ENCODE measurements at places on chromosomes 13 and 19.
A peak's percentile ranks its signal among the peaks of the same experiment; 100 is the strongest.

DNA sequence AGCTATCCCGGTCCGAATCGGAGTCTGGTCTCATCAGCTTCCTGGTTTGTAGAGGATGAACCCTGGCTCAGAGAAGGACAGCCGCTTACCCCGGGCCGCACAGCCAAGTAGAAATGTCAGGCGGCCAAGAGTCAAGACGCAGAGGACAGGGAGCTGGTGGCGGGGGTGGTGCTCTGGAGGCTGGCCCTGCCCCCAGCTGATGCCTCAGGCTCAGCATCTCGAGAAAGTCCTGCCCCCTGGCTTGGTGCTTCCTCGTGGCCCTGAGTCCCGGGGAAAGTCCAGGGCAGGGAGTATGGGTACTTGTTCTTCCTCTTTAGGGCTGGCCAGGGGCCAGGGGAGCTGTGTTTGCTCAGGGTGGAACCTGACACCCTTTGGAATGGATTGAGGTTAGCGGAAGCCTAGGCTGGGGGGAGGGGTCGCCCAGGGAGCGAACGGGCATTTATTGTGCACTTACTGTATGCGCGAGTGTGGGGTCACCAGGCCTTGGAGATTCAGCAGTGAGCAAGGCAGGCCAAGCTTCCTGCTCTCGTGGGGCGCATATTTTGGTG lies 2.2 kb downstream of the TJP3 start:
- DNase-seq, result no peak

GRCh38 chr13:80894917-80895316 lies 554.0 kb upstream of the SPRY2 start:
- DNase-seq, result no peak

DNA sequence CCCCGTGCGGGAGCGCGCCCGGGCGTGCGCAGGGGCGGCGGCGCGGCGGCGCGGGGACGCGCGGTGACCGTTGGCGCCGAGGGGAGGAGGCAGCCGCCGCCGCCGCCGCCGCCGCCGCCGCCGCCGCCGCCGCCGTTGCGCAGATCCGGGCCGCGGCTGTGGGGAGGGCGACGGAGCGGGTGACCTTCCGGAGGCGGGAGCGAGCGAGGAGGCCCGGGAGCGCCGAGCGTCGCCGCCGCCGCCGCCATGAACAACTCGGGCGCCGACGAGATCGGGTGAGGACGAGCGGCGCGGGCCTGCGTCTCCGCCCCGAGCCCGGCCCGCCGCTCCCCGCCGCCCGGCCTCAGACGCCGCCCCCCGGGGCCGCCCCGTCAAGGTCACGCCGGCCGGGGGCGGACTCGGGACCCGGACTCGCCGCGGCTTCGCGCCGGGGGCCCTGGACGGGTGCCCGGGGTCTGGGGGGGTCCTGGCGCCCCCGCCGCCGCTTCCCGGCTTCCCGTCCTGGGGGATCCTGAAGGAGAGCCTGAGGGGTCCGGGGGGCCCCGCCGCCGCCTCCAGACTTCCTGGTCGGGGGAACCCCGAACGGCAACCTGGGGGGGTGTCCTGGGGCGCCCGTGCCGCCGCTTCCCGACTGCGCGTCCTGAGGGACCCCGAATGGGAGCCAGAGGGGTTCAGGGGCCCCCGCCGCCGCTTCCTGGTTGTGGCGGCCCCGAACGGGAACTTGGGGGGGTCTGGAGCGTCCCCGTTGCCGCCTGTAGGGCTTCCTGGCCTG lies at the start of gene DAZAP1:
Gene DAZAP1 (plus strand): TSS at position 59 of the 772 bp plus-strand sequence. CDS start 188 bp downstream, at position 247.
- peak; percentile 23 for DNase-seq

DNA sequence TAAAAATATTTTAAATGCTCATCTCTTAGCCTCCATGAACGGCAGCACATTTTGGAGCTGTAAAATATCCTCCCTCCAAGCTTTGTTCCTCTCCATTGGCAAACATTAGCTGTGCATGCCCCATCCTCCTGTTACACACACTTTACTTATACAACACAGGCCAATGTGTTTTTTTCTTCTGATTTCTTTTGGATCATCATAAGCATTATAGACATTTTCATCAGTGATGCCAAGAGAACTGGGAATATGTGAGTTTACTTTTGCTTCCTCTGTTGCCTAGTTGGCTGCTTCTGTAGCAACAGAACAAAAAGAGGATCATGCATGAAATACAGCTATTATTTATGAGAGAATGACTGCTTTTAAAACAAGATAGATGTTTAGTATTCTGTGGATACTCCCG lies 142.6 kb downstream of the PCDH9 start:
- no peak for DNase-seq

DNA sequence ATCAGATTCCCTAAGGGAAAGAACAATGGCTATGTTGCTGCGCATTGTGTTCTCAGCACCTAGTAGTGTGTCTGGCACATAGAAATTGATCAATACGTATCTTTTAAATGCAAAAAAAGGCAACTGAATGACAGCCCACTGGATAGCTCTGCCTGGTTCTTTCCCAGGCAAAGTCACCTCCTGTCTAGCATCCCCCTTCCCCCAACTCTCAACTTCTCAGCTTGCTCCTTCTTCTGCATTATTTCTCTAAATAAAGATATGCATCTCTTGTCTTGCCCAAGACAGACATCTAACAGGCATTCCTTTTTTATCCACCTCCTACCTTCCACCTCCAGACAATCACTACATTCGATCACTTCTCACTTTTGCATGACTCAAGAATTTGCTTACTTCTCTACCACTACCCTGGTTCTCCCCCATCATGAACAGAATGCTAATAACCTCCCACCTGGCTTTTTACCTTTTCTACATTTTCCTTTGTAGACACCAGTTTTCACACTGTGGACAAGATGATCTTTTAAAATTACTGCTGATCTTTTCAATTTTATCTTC lies 26.5 kb upstream of the OXGR1 start:
- DNase-seq, result no peak

DNA sequence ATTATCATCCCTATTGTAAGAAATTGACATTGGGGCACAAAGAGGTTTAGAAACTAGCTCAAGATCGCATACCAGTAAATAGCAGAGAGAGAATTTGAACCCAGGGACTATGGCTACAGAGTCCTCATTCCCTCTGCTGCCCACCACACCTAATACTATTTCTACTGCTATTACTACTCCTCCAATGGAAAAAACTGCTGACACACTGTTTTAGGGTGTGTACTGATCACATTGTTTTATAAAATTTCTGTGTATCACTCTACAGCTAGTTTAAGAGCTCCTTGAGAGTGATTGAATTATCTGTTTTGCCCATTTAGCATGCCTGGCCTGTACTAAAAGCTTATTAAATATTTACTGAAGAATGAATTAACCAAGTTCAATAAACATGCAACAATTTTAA lies 552.4 kb downstream of the GPC5 start:
- no peak for DNase-seq

GRCh38 chr13:60661521-60661920 lies 264.5 kb downstream of the TDRD3 start:
- DNase-seq, result no peak

- no peak for DNase-seq
Measured at GRCh38 chr19:5947435-5947834, 30.5 kb downstream of the RANBP3 start.

GRCh38 chr13:55219538-55219937 lies 1921.2 kb upstream of the PRR20A start:
- no peak for DNase-seq

DNA sequence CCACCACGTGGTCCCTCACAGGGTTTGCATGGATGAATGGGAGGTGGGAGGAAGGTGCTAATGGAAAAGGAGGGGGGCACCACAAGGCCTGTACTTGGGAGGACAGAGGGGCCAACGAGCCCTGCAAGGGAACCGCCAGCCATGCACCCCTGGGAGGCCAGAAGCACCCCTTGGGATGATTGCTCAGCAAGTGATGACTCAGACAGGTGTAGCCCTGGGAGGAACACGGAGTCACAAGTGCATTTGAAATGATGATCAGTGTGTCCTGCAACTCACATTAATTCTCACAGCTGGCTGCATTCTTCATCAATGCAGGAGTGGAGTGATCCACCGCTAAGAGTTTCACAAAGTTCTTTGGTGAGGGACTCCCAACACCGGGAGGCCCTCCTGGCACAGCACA lies 82.8 kb upstream of the ZNF254 start:
- no peak for DNase-seq

DNA sequence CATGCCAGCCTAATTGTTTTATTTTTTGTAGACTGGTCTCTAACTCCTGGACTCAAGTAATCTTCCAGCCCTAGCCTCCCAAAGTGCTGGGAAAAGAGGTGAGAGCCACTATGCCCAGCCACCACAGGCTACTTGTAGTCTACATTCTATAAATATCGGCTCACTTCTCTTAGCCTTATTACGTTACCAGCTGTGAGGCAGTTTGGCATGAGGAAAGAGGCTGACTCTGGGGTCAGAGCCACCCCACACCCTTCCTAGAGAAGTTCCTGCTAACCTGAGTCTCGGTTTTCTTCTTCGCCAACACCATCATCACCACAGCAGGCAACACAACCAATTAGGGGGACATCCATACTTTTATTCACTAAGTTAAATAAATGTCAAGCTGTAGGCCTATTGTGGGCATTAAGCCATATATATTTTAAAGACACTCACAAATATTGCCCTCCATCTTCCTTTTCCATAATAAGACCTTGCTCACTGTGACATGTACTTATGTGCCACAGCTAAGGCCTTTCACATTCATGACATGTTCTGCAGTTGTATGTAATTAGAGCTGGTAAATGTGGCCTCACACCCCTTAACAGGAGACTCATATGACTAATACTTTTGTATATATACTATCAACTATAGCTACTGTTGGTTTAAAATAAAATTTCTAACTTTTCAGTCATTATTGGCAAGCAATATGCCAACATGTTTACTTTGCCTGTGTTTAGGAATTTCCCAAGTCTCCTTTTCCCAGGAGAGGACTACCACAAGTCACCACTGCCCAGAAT lies 5.7 kb downstream of the SLC25A30 start:
- no peak for DNase-seq

DNA sequence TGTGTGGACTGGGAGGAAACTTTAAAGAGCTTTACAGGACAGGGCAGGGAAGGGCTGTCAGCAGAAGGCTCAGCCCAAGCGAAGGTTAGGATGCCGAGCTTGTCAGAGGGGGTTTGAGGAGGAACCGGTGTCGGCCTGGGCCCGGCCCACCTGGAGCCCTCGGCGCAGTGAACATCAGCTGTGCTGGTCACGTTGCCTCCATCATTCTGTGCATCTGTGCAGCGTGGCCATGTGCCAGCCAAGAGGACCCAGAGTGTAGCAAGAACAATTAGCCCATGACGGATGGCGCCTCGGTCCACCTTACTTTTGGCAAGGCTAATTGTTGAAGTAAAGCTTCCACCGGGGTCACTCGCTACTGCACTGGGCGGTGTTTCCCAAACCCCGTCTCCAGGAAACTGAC lies 161.4 kb downstream of the PTPRS start:
- DNase-seq, result no peak

GRCh38 chr13:21078501-21078900 lies 17.1 kb upstream of the LATS2 start:
- DNase-seq, result no peak

DNA sequence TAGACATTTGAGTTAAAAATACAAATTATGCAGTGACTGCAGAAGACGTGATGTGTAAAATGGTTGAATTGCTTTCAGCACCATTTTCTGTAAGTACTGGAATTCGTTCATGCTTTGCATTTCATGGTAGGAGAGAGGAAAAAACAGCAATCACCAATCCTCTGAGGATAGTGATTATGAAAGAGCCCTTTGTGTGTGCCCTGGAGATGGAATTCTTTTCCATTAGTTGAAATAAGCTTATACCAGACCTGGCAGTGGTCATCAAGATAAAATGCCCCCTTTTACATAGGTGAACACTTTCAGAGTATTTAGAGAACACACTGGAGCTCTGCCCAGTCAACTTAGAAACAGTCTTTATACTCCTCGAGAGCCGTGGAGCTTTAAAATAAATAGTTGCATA lies 1.7 kb downstream of the CNMD start:
- no peak for DNase-seq

DNA sequence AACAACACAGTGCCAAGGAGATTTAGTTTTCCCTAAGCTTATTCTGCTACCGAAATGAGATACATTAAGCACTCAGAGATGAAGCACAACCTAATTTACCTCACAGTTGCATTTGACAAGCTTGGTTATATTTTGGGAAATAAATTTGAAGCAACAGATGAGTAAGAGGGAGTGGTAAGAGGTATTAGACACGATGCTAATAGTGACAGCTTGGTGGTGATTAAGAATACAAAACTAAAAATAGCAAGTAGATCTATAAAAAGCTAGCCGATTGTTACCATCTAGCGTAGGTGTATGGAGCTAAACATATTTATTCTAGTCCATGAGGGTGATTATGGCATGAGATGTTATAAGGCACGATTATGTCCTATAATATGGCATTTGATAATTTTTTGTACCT lies 208.5 kb downstream of the PCCA start:
- DNase-seq, result no peak

DNA sequence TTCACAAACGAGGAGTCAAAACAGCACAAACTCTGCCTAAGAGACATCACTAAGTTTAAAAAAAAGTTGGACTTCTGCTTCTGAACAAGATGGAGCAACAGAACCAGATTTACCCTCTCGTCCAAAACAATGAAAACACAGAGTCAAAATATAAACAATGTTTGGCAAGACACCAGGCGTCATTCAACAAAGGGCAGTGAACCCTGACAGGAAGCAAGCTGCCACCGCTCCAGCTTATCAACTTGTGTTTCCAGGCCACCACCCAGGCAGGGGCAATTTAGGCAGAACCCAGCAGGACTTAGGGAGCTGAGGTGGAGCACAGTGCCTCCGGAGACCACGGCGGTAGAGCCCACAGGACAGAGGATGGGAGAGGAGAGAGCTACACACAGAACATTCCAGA lies 8.6 kb upstream of the NAPA start:
- DNase-seq, result no peak

DNA sequence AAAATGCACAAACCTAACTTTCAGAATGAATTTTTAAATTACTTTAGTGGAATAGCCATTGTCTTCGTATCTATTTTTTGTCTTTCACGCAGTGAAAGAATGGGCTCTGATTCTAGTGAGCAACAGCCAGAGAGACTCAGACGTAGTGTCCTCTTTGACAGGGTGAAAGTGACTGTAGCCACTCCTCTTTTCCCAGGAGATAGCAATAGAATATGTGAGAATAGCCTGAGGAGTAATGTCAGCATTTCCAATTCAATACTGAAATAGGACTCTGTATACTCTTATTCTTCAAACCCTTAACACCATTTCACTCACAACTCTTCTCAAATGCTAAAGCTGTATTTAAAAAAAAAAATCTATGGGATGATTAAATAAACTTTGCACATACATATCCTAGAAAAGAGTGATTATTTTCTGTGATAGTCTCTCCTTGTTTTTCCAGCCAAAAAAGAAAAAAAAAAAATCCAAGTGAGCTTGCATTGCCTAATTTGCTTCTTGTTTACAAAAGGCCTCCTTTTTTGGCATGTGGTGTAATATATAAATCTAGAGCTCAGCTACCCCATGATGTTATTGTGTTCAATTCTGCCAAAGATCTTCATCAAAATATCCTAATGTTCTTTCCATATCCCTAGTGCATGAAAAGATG lies 626.1 kb upstream of the SLITRK6 start:
- DNase-seq, result no peak
